CD4-positive, alpha-beta T cell treated with Interleukin-2 at 100 ng/mL for 4 hours (primary cell): ENCODE measurements at places on chromosomes 16 and 17.

DNA sequence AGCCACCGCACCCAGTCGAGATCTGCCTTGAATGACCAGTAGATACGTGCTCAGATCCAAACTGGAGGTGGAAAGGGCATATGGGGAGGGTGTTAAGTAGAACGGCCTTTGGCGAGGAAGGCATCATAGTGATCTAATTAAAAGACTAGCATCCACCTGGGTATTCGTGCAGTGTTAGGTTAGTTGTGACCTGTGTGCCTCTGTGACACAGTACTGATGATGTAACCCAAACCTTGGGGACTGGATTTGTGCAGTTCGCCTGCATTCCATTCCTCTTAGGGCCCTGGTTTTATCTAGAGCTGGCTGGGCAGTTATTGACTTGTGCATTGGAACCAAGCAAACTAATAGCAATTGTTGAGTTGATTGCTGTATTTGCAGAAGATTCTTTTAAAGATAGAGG is 47.9 kb downstream of the SNX29 start:
- no peak for DNase-seq

GRCh38 chr17:76570877-76571471 is 14.7 kb downstream of the ST6GALNAC2 start:
- DNase-seq = no peak

DNA sequence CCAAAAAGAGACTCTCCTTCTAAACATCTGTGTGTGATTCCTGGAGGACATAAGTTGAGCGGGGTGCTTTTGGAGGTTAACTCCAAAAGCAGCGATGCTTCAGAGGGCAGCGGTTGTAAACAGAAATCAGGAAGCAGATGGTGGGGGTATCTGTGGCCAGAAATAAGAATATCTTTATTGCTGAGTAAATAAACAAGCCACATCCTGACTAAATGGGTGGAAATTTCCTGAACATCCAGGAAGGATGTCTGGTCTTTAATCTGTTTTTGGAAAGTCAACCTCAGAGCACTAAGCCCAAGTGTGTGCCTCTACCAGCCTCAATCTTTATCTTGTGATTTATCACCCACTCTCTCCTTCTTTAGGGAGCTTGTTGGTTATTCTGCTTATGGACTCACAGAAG is 123.3 kb downstream of the CDH13 start:
- DNase-seq = no peak

GRCh38 chr17:38707678-38708351 is 2.7 kb downstream of the MLLT6 start:
- no peak for DNase-seq
